Bronchial epithelial cell (primary cell): ENCODE measurements at places on chromosomes 2 and 18. TPM values are rescaled to one million over a fixed set of nuclear protein-coding genes. Genes with fewer than 3 reads are reported as not detected.

Gene LOXHD1
- not detected in 2 replicates for total RNA-seq

Gene TWIST2
- total RNA-seq, result 4.6 and 7.4 TPM in 2 replicates

Gene ATP6V1C2
- 0.26 and 0.90 TPM in 2 replicates for total RNA-seq

Gene CHCHD5
- 10.3 and 20.2 TPM in 2 replicates for total RNA-seq

Gene REG3G
- not detected in 2 replicates for total RNA-seq

Gene TEKT4
- total RNA-seq, result not detected in 2 replicates

Gene CPO
- total RNA-seq, result 0.13 TPM in 1 of 2 replicates, not detected in the other

Gene DSG4
- under 0.01 TPM in 1 of 2 replicates, not detected in the other for total RNA-seq

Gene ZDBF2
- 7.4 and 7.7 TPM in 2 replicates for total RNA-seq

Gene SERPINB11
- 1.6 and 9.5 TPM in 2 replicates for total RNA-seq

Gene SRBD1
- 12.9 and 13.4 TPM in 2 replicates for total RNA-seq

Gene ARL4C
- total RNA-seq, result 7.8 and 9.5 TPM in 2 replicates
